ENCODE measurements at places on chromosomes 3 and 15. TPM values are rescaled to one million over a fixed set of nuclear protein-coding genes. Genes with fewer than 3 reads are reported as not detected.

C3orf70 gene
- not detected for total RNA-seq

FEZF2 gene
- total RNA-seq, result not detected

CAPN3 gene
- 10.1 TPM for total RNA-seq

ITIH1 gene
- total RNA-seq, result not detected

MEX3B gene
- 0.51 TPM for total RNA-seq

PLAAT1 gene
- not detected for total RNA-seq

OXTR gene
- total RNA-seq, result 0.45 TPM

LDHAL6B gene
- not detected for total RNA-seq

GRCh38 chr3:115325539-115325938, 178.5 kb upstream of the ZBTB20 start:
- no peaks in the 10 kb centered on the region for H3K36me3 ChIP-seq
- no peaks in the 10 kb centered on the region for H3K4me1 ChIP-seq
- H3K27me3 ChIP-seq, result peaks cover 2% of the 10 kb centered on the region
- no peak overlapping the region for H3K27ac ChIP-seq

DNA sequence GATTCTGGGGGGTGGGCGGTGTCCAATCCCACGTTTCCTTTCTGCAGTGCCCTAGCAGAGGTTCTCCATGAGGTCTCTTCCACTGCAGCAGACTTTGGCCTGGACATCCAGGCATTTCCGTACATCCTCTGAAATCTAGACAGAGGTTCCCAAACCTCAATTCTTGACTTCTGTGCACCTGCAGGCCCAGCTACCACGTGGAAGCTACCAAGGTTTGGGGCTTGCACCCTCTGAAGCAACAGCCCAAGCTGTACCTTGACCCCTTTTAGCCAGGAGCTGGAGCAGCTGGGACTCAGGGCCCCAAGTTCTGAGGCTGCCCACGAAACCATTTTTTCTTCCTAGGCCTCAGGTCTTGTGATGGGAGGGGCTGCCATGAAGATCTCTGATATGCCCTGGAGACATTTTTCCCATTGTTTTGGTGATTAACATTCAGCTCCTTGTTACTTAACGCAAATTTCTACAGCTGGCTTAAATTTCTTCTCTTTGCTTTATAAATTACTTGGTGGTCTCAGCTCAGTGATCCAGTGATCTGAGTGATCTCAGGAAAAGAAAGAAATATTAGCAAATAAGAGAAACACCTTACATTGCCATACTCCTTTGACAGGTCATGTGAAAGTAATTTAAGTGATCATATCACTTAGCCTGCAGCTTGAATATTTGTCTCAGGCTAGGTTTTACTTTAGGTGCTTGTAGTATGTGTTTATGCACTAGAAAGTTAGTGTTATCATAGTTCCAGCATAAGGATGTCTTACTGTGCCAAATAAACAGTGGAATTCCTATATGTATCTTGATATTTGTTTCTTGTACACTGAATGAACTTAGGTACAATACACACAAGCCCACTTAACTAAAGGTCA, 3.0 kb downstream of the SNAP23 start:
- no peaks in the 10 kb centered on the region for H3K36me3 ChIP-seq
- no peaks in the 10 kb centered on the region for H3K27me3 ChIP-seq
- H3K27ac ChIP-seq, result no peak overlapping the region
- no peak for DNase-seq
- peaks cover 31% of the 10 kb centered on the region for H3K4me1 ChIP-seq

GRCh38 chr3:43346978-43347749, 60.8 kb downstream of the SNRK start:
- H3K4me3 ChIP-seq, result peak overlapping the region; percentile 75
- no peaks in the 10 kb centered on the region for H3K27me3 ChIP-seq
- H3K36me3 ChIP-seq, result peaks cover 77% of the 10 kb centered on the region
- H3K4me1 ChIP-seq, result peaks cover 65% of the 10 kb centered on the region

- no peak for DNase-seq
- H3K36me3 ChIP-seq, result no peaks in the 10 kb centered on the region
- no peaks in the 10 kb centered on the region for H3K4me1 ChIP-seq
- no peak overlapping the region for H3K4me3 ChIP-seq
- H3K27me3 ChIP-seq, result peaks cover 3% of the 10 kb centered on the region
- no peak overlapping the region for H3K27ac ChIP-seq
Measured at GRCh38 chr3:73399106-73399505, 225.6 kb downstream of the PDZRN3 start.

DNA sequence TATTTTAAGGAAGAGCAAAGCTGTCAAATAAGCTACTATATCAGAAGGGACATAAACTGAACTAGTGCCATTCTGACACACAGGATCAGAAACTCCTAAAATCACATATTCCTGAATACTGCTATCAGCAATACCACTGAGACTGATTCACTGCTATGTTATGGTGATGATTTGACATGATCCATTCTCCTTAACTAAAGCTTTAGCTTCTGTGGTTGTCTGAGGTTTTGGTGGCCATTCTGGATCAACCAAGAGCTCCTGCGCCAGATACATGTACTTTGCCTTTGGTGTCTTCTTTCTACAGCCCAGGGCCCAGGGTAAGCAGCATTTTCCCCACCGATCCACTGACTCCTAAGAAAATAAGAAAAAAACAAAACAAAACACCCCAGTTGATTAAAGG, 6.7 kb upstream of the GP5 start:
- H3K4me1 ChIP-seq, result peaks cover 3% of the 10 kb centered on the region
- H3K4me3 ChIP-seq, result no peak overlapping the region
- H3K27me3 ChIP-seq, result no peaks in the 10 kb centered on the region
- DNase-seq, result no peak

- peaks cover 30% of the 10 kb centered on the region for H3K27me3 ChIP-seq
- H3K4me3 ChIP-seq, result no peak overlapping the region
- no peaks in the 10 kb centered on the region for H3K4me1 ChIP-seq
- H3K27ac ChIP-seq, result no peak overlapping the region
- DNase-seq, result no peak
Measured at GRCh38 chr15:73026511-73027054, 25.7 kb upstream of the NEO1 start.

DNA sequence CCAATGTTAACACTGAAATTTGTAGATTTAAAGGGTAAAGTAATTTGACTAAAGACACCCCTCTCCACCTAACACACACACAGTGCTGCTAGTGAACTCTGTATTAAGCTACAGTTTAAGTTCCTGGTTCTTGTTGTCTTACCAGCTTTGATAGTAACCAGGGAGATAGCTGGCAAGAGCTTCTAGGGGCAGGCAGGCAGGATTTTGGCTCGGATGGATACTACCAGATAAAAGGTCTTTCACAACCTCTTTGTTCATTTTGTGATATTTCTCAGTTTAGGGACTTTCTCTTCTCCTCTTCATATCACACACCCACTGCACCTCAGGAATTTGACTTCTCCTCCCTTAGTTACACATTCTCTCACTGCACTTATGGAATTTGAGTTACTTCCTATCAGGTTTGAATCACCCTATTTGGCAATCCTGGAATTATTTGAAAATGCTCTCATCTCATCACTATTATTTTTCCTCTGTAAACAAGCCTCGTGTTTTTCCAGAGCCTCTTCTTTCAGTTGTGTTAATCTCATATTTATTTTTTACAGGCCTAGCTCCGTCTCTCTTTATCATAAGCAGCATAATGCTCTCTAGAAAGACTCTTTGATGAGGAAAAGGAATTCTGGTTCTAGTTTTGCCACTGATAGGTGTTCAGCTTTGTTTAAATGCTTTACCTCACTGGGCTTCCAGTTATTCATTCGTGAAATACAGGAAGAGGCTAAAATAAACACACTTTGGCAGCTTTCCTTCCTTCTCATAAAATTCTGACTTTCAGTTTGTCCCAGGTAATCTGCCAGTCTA, 23.0 kb upstream of the CLDN1 start:
- no peak overlapping the region for H3K27ac ChIP-seq
- H3K27me3 ChIP-seq, result peaks cover 6% of the 10 kb centered on the region
- no peak overlapping the region for H3K4me3 ChIP-seq
- no peaks in the 10 kb centered on the region for H3K36me3 ChIP-seq

DNA sequence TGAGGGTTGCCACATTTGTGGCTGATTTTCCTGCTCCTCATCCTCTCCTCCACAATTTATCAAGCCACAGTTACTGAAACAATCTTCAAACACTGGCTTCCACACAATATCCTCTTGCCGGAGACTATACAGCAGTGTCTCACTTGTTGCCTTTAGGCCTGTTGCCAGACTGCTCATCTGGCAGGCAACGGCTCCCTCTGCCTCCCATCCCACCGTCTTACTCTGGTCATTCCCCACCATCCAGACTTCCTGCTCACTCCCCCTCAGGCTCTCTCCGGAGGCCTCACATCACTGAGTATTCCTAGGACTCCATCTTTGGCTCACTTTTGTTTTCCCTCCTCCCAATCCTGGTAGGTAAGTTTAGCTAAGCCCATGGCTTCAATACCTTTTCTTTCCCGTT, 301.9 kb downstream of the IL20RB start:
- DNase-seq, result no peak
- H3K27ac ChIP-seq, result no peak overlapping the region
- no peak overlapping the region for H3K4me3 ChIP-seq
- no peaks in the 10 kb centered on the region for H3K36me3 ChIP-seq
- H3K27me3 ChIP-seq, result no peaks in the 10 kb centered on the region
- H3K4me1 ChIP-seq, result no peaks in the 10 kb centered on the region

- peaks cover 2% of the 10 kb centered on the region for H3K36me3 ChIP-seq
- peaks cover 15% of the 10 kb centered on the region for H3K4me1 ChIP-seq
- peak overlapping the region; percentile 80 for H3K4me3 ChIP-seq
- DNase-seq, result no peak
- H3K27ac ChIP-seq, result peak overlapping the region; percentile 81
- H3K27me3 ChIP-seq, result no peaks in the 10 kb centered on the region
Measured at GRCh38 chr3:114863848-114864247, 283.2 kb downstream of the ZBTB20 start.

DNA sequence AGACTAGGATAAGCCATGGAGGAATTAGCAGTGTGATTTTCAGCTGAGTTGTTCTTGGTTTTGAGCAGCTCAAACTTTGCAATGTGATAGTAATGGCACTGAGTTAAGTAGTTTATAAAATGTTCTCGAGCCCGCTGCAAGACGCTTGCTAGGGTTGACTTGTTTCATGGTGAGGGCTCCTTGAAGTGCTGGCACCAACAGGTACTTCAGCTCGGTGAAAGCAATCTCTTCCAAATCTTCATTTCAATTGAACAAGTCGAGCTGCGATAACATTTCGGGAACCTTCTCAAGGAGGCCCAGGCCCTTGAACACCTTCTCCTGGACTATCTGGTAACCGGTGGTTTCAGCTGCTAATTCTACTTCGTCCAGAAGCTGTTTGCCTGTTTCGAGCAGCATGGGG, 50.8 kb upstream of the DYNC1LI1 start:
- no peaks in the 10 kb centered on the region for H3K4me1 ChIP-seq
- H3K27ac ChIP-seq, result no peak overlapping the region
- no peak for DNase-seq
- no peak overlapping the region for H3K4me3 ChIP-seq
- H3K36me3 ChIP-seq, result no peaks in the 10 kb centered on the region

DNA sequence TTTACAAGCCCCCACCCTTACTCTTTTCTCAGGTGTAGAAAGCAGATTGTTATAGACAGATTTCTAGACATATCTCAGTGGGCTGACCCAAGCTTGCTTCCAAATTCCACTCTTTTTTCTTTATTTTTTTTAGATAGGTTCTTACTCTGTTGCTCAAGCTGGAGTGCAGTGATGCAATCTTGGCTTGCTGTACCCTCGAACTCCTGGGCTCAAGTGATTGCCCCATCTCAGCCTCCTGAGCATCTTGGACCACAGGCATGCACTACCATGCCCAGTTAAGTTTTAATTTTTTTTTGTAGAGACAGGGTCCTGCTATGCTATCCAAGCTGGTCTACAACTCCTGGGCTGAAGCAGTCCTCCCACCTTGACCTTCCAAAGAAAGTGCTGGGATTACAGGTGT, 53.5 kb upstream of the ADAMTS9 start:
- H3K4me3 ChIP-seq, result no peak overlapping the region
- H3K27ac ChIP-seq, result no peak overlapping the region
- no peaks in the 10 kb centered on the region for H3K27me3 ChIP-seq
- no peaks in the 10 kb centered on the region for H3K36me3 ChIP-seq
- no peaks in the 10 kb centered on the region for H3K4me1 ChIP-seq
- no peak for DNase-seq

DNA sequence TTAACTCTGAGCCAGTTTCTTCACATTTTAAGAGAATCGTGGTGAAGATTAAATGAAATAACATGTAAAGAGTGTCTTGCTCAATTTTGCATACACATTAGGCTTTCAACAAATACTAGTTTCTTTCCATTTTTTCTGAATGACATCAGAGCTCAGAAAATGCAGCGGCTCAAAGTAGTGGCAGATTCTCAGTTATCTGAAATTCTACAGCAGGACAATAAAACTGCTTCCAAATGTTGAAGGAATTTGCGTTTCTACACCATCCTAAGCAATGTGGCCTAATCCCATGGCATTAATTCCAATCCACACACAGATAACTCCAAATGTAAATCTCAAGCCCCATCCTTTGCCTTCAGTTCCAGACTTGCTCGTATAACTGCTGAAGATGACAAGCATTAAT, 115.8 kb downstream of the PLCH1 start:
- no peaks in the 10 kb centered on the region for H3K36me3 ChIP-seq
- no peaks in the 10 kb centered on the region for H3K4me1 ChIP-seq
- peaks cover 14% of the 10 kb centered on the region for H3K27me3 ChIP-seq
- no peak for DNase-seq

DNA sequence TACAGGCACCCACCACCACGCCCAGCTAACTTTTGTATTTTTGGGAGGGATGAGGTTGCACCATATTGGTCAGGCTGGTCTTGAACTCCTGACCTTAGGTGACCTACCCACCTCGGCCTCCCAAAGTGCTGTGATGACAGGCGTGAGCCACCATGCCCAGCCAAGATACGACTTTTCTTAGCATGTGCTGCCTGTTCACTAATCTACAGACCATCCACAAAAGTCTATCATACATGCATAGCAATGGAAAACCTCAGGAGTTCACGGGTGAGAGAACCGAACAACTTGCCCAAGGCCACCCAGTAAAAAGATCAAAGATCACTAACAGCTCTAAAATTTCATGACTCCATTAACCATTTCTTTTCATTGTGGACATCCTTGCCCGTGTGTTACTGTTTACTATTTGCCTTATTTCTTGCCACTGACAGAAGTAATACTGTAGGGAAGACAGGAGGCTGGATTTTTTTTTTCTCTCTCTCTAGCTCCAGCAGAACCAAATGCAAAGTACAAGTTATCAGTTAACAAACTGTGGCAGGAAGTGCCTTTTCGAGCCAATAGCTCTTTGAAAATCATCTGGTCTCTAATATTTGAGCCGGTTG, 92.3 kb downstream of the FOXP1 start:
- H3K27me3 ChIP-seq, result no peaks in the 10 kb centered on the region
- peaks cover 22% of the 10 kb centered on the region for H3K36me3 ChIP-seq
- peak overlapping the region; percentile 88 for H3K27ac ChIP-seq

- peak; percentile 38 for DNase-seq
- H3K36me3 ChIP-seq, result no peaks in the 10 kb centered on the region
- H3K4me3 ChIP-seq, result no peak overlapping the region
- peaks cover 4% of the 10 kb centered on the region for H3K4me1 ChIP-seq
Measured at GRCh38 chr15:55741833-55742497, 987 bp downstream of the PRTG start.

DNA sequence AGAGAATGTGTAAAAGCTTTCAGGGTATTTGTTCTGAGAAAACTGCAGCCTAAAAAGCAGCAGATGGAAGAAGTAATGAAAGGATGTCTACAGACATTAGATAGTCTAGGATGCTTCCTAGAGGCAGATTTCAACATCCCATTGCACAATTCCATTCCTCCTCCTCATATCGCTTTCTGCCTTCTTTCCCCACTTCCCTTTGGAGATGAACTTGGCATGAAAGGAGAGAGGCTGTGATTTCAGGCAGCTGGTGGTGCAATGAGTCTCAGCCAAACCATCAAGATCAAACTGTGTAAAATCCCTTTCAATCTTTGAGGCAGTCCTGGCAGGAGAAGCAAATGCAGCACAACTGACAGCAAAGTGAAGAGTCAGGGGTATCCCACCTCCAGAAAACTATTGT, 438.7 kb upstream of the KCNMB2 start:
- no peak overlapping the region for H3K27ac ChIP-seq
- DNase-seq, result no peak
- H3K36me3 ChIP-seq, result no peaks in the 10 kb centered on the region
- no peaks in the 10 kb centered on the region for H3K27me3 ChIP-seq
- H3K4me1 ChIP-seq, result no peaks in the 10 kb centered on the region

All from activated naive CD8-positive, alpha-beta T cell treated with anti-CD3 and anti-CD28 coated beads, Interleukin-2, amount 10 ng/mL, durations not matched to agents 7 days and 5 days (primary cell).